RWPE2 (cell line): ENCODE measurements at places on chromosomes 11 and 22.

DNA sequence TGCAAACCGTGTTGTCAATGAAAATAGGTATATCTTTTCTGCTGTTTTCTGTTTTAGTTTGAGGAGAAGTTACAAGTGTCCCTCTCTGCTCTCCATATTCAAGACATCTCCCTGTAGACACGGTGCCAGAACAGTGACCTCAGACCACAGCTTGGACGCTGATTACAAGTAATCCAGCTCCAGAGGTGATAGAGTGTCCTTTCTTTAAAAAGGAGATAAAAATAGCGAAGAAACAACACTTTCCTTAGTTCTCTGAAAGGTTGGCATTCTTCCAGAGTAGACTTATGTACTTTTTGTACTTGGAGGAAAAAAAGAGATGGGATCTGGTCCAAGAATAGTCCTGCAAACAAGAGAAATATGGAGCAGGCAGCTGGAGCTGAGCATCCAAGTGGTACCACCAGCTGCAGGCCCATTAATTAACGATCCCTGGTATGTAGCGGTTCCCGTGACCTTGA, 43.0 kb upstream of the WT1 start:
- DNase-seq: no peak

GRCh38 chr11:7442588-7443215, 42.6 kb upstream of the OLFML1 start:
- no peak for DNase-seq

DNA sequence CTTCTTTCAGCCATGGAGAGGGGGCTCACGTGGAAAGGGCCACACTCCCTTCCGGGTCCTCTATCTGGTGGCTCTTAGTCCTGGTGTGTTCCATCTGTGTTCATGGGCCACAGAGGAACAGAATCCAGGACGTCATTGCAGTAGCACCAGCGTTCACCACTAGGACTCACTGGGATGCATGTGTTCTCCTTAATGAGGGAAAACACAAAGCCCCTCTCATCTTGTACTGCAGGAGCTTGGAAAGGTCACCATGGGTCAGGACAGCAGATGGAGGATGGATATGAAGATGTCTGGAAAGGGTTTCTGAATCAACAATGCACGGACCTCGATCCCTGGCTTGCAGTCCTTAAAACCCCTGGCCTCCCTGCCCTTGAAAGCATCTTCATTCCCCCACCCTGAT, 113.8 kb upstream of the THY1 start:
- no peak for DNase-seq

DNA sequence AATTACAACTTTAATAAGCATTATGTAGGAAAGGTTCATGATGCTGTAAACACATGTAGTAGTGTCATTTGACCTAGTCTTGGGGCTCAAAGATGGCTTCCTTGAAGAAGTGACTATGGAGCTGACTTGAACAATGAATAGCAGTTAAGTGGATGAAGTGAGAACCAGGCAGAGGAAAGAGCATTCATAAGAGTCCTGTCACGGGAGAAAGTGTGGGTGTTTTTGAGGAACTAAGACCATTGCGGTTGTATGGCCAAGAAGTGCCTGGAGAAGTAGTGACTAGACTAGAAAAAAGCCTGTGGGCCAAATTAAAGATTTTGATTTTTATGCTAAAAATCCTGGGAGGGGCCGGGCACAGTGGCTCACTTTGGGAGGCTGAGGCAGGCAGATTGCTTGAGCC, 7.2 kb upstream of the IL18BP start:
- DNase-seq: no peak

DNA sequence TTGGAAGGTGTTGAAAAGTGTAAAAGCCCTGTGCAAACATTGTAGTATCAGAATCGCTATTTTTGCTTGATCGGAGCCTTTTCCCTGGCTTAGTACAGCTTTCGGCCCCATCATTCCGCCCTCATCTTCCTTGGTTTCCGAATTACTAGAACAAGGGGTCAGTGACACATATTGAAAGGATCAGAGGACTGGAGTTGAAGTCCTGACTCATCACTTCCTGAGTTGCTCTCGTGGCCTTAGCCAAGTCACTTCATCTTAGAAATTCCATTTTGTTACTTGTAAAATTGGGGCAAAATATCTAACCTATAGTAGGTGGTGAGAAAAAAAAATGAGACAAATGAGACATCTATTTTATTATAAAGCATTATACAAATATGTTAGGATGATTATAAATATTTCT, 375.0 kb downstream of the NTM start:
- DNase-seq: no peak

DNA sequence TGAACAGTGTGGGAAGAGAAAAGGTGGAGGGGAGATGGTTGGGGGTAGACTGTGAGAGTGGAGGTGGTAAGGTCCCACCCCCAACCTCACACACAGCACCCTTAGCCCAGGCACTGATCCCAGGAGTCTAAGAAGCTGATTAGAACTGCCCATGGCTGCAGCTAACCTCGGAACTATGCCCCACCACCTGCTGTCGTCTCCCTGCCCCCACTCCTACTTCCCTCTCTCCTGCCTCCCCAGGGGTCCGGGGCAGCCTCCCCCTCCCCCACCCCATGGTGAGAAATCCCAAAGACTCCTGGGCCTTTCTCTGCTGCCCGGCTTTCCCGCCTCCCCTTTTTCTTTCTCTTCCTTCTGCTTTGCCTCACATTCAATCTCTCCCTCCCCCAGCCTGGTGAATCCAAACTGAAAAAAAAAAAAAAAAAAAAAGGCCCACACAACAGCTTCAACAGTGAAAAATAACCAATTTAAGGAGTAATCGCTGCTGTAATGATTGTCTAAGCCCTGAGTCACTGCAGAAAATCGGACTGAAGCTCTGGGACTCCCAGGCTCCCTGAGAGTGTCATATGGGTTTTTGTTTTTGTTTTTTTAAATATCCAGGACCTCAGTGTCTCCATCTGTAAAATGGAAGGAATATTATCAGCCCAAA, 9.6 kb upstream of the TP53I11 start:
- DNase-seq: no peak

DNA sequence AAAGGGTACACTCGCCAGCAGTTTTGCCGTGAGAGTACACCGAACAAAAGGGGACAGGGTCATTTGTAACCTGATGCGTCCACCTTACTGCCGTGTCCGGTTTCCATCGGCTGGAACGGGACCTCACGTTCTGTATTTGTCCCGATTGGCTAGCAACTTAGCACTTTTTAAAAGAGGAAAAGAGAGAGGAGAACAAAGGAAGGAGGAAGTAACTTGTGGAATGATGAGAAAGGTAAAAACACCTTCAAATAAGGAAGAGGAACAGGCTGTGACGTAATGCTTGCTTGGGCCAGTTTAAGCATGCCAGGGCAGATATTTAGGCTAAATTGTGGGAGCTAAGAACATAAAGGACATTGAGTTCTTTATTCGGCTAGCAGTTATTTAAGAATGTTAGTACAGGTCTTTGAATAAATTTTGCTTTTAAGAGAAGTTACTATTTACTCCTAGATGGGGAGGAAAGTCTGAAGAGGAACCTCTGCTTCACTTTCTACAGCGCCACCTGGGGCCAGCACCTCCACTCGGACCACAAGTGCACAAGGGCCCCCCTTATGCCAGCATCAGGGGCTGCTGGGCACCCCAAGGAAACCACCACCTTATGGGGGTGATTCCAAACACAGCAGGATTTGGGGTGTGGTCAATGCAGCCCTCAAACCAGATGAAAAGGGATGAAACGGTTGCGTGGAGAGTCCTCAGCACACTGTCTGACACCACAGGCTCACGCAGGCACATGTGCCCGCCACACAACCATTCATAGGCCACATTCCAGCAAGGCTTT, 5.8 kb downstream of the ARSA start:
- DNase-seq: no peak

- no peak for DNase-seq
Measured at GRCh38 chr11:76854709-76855108, 6.0 kb upstream of the ACER3 start.

GRCh38 chr11:72430741-72431570, 3.4 kb downstream of the CLPB start:
- no peak for DNase-seq

- no peak for DNase-seq
Measured at GRCh38 chr11:125281831-125282595, 117.5 kb downstream of the PKNOX2 start.

DNA sequence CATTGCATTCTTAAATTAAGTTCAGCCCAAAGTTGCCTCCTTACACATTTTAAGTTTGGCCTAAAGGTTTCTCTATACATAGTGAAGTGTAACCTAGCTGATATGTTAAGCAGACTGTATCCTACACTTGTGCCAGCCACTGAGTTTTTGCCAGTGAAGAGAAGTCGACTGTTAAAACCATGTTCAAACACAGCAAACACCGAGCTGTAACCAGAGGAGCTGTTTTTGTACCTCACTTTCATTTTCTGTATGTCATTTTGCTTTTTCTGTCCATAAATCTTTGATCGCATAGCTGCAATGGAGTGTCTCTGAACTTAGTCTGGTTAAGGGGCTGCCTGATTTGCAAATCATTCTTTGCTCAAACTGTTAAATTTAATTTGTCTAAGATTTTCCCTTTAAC, 403.7 kb downstream of the LUZP2 start:
- no peak for DNase-seq

- DNase-seq: no peak
Measured at GRCh38 chr22:49382451-49382735, 445.3 kb downstream of the BRD1 start.

- no peak for DNase-seq
Measured at GRCh38 chr11:111631024-111631665, 28.9 kb downstream of the SIK2 start.

- no peak for DNase-seq
Measured at GRCh38 chr11:27507557-27508322, 1.2 kb upstream of the LIN7C start.

- DNase-seq: no peak
Measured at GRCh38 chr11:30583476-30584280, 2.5 kb downstream of the MPPED2 start.

GRCh38 chr11:133064152-133064877, 468.0 kb downstream of the OPCML start:
- no peak for DNase-seq
